ENCODE measurements at places on chromosomes 3 and 15. TPM values are rescaled to one million over a fixed set of nuclear protein-coding genes. Genes with fewer than 3 reads are reported as not detected.

TM4SF4 gene
- 0.42 TPM for polyA plus RNA-seq

MOBP gene
- polyA plus RNA-seq, result not detected

REC114 gene
- polyA plus RNA-seq, result not detected

- no peak for DNase-seq
Observed at GRCh38 chr3:195214381-195214780, 56.6 kb downstream of the XXYLT1 start.

RHCG gene
- not detected for polyA plus RNA-seq

GRCh38 chr15:101277943-101278564 is 769 bp upstream of the SELENOS start:
- DNase-seq, result no peak
